ENCODE measurements at places on chromosomes 7 and 10.

DNA sequence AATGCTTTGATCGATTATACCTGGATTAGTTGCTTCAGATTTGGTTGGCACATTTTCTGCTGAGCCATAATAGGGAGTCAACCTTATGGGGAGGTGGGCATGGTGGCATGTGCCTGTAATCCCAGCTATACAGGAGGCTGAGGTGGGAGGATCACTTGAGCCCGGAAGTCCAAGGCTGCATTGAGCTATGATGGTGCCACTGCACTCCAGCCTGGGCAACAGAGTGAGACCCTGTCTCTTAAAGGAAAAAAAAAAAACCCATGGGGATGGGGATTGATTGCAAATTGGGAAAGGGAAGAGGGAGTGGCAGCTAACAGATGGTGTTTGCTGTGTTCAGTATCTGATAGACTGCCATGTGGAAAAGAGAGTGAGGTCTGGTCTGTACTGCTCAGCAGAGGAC lies 11.1 kb downstream of the STK17A start:
- DNase-seq: no peak

DNA sequence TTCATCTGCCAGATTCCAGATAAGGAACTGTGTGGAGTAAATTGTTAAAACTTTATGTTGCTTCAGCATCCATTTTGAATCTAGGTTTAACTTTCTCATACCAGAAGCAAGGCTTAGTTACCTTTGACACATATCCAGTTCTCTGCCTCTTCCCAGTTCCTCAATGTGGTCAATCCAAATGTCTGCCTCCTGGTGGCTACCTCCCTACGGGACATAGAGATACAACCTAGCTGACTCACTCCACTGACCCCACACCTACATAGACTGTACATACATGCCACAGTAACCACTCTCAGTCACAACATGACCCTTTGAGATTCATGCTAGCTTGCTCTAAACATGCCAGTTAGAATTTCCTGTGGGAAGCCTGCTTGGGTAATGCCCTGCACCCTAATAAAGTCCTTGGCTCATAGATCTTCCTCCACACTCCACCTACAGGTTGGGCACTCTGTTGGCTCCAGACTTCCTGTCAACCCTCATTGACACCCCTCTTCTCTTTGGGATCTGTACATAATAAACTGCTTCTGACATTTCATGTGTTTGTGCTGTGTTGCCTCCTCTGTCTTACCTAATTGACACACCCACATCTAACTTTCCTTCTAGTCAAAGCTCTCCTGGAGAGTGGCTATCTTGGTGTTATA lies 278.1 kb downstream of the HTR7 start:
- no peak for DNase-seq

GRCh38 chr10:95425592-95426465 lies 135.0 kb upstream of the PDLIM1 start:
- DNase-seq: no peak

DNA sequence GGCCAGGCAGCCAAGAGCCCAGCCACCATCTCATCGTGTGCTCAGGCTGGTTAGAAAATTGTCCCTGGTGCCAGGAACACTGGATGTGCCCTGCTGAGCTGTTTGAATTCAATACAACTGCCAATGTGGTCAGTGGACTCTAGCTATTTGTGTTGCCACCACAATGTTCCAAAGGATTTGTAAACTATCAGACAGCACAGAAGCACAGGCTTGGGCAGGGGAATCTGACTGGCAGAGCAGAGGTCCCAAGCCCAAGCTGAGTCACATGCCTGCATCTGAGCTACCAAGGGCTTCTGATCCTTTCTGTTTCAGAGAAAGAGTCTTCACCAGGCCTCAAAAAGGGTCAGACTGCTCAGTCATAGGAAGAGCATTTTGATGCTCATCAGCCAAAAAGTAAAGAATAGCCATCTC lies 232.1 kb upstream of the SEMA3C start:
- no peak for DNase-seq

- DNase-seq: no peak
Observed at GRCh38 chr10:43703286-43703685, 54.6 kb upstream of the ZNF32 start.

DNA sequence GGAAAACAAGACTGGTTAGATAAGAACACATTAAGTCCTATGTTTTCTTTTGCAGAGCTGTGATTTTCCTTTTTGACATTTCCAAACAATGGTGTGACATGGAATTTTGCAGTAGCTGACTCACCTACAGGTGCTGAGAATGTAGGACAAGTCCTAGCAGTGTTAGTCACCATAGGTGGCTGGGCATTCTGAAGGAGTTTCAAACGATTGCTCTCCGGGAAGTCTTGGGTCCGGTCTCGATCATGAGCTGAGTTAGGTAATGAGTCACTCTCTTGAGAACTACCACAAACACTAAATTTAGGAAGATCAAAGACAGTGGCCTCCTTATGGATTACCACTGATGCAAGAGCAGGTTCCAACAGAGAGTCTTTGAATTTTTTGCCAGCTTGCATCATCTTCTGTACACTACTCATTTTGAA lies 3.6 kb downstream of the FIGNL1 start:
- no peak for DNase-seq

DNA sequence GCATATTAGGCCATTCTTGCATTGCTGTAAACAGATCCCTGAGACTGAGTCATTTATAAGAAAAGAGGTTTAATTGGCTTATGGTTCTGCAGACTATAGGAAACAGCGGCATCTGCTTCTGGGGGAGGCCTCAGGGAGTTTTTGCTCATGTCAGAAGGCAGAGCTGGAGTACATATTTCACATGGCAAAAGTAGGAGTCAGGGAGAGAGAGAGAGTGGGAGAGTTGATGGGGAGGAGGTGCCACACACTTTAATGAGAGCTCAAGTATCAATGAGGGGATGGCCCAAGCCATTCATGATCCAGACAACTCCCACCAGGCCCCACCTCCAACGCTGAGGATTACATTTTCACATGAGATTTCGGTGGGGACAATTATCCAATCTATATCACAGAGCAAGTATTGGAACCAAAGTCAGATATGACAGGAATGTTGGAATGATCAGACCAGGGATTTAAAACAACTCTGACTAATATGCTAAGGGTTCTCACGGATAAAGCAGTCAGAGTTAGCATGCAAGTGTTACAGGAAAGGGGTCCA lies 795.3 kb upstream of the CELF2 start:
- no peak for DNase-seq

- no peak for DNase-seq
Observed at GRCh38 chr10:114526126-114526503, 121.8 kb upstream of the AFAP1L2 start.

GRCh38 chr7:148084138-148084537 lies 506.4 kb upstream of the C7orf33 start:
- DNase-seq: no peak
